ENCODE measurements at places on chromosomes 1 and 21.
A peak's percentile ranks its signal among the peaks of the same experiment; 100 is the strongest.

DNA sequence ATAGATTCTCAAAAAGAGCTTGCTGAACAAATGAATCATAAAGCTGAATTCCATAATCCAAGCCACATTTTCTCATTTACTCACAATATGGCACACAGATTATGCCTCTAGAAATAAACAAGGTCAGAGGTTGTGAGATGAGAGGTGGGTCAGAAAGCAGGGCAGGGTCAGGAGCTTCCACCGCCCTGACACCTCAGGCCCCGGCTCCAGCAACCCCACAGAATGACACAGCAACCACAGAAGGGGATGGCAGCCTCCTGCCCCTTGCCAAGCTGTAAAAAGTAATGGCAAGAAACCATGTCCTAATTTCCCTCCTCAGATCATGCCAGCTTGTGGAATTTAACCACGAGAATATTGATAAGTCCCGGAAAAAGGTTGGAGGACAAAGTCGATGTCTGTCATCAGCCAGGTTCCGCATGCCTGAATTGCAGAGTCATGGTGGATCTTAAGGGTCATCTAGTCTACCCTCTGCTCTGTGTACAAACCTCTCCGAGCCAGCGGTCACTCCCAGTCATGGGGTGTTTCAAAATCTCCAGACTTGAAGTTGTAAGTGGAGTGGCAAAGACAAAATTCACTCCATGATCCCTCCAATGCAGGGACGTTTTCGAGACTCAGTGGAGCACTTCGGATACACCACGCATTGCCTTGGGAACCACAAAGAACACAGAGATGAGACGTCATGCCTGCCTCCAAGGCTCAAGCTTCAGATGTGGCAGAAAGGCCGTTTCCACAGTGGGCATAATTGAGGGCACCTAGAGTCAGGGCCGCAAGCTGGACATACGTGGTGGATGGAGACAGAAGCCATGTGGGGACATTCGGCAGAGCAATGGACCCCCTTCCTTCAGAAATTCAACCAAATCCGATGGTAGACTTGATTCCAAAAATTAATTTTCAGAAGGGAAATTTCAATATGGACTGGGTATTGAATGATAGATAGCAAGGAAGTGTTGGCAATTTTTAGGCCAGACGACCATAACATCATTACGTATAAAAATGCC, 254.0 kb downstream of the TOMM20 start:
- DNase-seq = no peak

GRCh38 chr1:212450331-212450881, 17.7 kb downstream of the NENF start:
- no peak for DNase-seq

DNA sequence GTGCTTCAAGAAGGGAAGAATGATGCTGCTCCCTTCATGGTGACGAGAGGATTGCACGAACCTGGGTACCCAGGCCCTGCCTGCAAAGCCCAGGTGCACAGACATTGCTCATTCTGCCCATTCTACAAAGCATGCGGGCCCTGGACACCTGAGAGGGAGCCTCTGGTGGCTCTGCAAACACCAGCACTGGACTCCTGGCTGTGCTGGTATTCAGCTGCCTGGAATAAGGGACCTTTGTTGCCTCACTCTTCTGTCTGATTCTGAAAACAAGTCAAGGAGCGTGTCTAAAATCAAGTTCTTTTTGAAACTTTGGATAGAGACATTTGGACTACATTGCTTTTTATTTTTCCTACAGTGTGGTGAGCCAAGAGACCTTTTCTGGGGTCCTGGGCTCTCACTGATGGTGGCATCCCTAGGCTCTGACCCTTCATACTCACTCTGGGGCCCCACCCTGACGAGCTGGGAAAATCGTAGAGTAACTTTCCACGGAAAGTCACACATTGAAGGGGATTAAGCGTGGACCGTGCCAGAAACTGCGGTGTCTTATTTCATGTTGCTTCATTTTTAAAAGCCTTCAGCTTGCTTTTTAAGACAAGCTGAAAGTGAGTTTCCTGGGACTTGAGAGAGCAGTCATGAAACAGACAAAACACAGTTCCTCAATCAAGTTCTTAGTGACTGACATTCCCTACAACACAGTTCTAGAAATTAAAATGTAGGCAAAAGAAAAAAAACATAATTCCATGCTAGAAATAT, 24.0 kb downstream of the ABCA4 start:
- DNase-seq = no peak

GRCh38 chr1:94560333-94560732, 18.8 kb upstream of the F3 start:
- DNase-seq = no peak

GRCh38 chr1:64539781-64540218, 69.9 kb downstream of the CACHD1 start:
- DNase-seq = no peak

- no peak for DNase-seq
Measured at GRCh38 chr1:231612393-231613089, 14.0 kb upstream of the DISC1 start.

- no peak for DNase-seq
Measured at GRCh38 chr1:43879414-43879813, 54.2 kb upstream of the ARTN start.

DNA sequence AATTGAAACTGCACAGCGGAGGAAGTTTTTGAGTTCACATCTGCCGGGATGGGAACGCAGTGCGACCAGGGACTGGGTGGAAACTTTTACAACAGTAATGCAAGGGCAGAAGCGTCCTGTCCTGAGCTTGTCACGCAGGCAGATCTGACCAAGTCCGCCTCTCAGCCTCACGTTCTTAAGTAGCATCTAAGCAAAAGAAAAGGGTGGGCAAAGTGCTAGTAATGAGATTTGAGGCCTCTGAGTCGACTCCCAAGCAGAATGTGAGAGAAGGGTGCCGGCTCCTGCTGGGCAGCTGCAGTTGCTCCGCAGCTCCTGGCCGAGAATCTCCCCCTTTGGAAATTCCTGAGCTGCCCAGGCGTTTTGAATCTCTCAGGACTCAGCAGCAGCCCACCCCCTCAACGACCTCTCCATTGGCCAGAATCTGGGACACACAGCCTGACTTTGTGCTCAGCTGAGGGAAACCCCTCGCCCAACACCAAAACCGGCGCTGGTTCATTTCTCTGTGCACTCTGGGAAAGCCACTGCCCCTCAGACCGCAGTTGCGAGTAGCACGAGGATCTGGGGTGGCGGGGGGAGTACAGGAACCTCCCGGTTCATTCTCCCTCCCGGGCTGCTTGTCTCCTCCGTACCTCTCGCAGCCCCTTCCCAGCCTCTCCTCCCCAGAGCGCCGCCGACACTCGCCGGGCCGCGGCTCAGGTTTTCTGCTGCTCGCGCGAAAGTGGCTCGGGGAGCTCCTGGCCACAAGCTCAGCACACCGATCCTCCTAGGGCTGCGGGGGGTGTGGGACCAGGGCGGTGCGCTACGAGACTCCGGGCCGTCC, 913 bp upstream of the S1PR1 start:
- peak; percentile 32 for DNase-seq

- no peak for DNase-seq
Measured at GRCh38 chr1:228314658-228315483, 91.8 kb downstream of the TRIM11 start.

DNA sequence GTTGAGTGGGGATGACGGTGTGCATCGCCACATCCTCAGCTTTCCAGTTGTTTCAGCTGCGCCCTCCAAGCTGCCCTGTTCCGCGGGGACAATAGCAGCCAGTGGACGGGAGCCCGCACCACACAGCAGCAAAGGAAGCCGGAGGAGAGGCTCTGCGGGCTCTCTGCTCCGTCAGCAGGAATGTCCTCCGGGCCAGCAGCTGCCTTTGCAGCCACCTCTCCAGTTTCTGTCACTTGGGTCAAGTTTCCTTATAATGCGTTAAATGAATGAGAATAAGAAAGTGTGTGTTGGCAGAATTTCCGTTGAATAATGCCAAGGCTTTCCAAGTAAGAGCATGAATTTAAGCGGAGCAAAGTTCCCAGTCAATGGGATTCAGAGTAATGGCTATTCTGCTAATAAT, 263.3 kb downstream of the KIF26B start:
- no peak for DNase-seq

- no peak for DNase-seq
Measured at GRCh38 chr1:230251644-230252191, 174.4 kb downstream of the PGBD5 start.

All from activated CD8-positive, alpha-beta memory T cell treated with anti-CD3 and anti-CD28 coated beads for 1 hour (primary cell).